ENCODE measurements at places on chromosomes 2 and 18.
A peak's percentile ranks its signal among the peaks of the same experiment; 100 is the strongest.

- DNase-seq = peak; percentile 70
These were observed 441.5 kb upstream of the POU3F3 start for GRCh38 chr2:104412384-104412783.

GRCh38 chr2:1670636-1671035, 73.7 kb downstream of the PXDN start:
- DNase-seq = no peak

- no peak for DNase-seq
These were observed 77.5 kb upstream of the SALL3 start for GRCh38 chr18:78901923-78902794.

- DNase-seq = no peak
These were observed 324.8 kb downstream of the ARHGAP15 start for GRCh38 chr2:143453981-143454511.

DNA sequence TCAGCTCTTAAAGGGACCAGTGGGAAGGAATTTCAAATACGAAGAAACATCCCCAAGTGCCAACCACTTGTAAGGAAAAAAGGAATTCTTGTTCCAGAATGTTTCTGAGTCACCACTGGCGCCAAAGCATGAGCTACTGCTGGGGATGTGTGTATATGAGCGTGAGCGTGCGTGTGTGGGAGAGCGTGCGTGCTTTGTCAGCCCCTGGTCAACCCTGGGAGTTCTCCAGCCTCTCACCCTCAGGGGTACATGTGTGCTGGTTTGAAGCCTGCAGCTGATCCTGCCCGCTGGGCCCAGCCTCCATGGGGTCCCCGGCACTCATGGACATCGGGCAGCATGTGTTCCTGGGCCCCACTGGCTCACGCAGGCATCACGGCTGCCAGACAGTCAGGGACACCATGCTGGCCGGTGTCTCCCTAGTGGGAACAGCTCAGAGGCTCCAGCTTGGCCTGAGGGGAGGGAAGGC, 17.1 kb downstream of the HS6ST1 start:
- no peak for DNase-seq

GRCh38 chr18:3970929-3971328, 484.2 kb downstream of the DLGAP1 start:
- DNase-seq = no peak

GRCh38 chr2:187593697-187594096, 39.5 kb upstream of the TFPI start:
- no peak for DNase-seq

DNA sequence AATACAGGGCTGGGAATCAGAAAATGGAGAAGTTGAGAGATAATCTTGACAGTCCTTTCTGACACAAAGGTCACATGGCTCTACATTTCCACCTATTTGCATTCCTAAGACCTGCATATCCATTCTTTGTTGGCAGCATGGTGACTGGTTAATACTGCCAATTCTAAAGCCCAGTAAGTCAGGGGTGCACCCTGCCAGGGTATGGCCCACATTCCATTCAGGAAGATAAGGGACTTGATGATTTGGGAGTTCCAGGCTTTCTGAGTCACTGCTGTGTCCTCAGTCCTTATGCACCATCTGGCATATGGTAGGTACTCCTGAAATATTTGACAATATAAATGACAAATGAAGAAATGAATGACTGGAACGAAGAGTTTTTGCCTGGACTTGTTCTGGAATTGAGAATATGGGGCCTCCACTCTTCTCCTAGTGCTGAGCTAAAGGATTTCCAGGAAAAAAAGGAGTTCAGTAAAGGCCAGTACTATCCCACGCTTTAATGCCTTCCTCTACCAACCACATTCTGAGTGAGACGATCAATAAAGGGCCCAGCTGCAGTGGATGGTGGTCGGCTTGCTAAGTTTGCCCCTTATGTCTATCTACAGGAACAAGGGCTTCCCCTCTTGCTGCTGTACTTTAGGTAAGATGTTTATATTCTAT, 31.7 kb upstream of the EIF2AK3 start:
- no peak for DNase-seq

DNA sequence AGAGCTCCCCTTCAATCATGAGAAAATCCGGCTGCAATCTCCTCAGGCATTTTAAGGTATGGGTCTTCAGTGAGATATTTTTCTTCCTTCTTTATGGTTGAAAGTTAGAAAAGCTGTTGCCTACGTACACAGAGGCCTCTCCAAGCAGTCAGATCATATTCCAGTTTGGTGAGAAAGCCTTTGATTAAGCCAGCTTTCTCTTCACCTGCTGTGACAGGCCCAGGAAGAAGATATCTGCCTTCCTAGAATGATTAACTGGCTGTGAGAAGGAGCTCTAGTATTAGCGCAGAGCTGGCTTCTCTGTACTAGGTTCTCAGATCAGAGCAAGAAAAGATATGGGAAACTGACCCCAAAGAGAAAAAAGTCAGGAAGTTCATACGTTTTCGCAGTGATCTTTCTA, 585.0 kb upstream of the CHAC2 start:
- no peak for DNase-seq

All from H1 (cell line).